ENCODE measurements at places on chromosomes 12 and 14.

DNA sequence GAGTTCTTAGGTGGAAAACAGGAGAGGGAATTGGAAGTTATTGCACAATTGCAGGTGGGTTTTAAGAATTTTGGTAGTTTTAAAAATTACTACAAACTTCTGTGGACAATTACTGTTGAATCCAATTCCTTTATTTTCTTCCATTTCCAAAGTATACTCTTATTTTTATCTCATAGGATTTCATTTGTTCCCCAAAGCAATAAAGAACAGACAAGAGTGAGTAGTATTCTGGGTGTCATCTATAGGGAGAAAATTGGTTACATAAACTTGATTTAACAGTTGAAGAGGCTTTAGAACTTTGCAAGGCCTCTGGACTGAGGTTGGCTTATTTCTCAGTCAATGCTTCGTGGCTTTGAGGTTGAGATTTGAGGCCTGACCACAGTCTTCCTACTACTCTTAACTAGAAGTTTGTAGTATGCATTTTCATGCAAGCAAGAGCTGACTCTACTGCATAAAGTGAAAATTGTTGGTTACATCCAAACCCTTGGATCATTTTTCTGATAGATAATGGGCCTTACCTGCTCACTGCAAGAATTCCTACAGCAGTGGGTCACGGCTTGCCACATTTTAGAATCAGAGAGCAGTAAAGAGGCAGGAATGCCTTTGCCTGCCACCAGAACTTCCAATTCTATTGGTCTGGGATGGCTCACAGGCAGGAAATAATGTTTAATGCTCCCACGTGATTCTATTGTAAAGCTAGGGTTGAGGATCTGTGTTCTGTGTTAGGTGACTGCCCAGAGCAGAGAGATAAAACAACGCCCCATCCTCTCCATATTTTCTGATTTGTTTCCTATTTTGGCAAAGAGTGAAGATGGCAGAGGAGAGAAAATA is 270.5 kb downstream of the TTC6 start:
- DNase-seq: no peak

DNA sequence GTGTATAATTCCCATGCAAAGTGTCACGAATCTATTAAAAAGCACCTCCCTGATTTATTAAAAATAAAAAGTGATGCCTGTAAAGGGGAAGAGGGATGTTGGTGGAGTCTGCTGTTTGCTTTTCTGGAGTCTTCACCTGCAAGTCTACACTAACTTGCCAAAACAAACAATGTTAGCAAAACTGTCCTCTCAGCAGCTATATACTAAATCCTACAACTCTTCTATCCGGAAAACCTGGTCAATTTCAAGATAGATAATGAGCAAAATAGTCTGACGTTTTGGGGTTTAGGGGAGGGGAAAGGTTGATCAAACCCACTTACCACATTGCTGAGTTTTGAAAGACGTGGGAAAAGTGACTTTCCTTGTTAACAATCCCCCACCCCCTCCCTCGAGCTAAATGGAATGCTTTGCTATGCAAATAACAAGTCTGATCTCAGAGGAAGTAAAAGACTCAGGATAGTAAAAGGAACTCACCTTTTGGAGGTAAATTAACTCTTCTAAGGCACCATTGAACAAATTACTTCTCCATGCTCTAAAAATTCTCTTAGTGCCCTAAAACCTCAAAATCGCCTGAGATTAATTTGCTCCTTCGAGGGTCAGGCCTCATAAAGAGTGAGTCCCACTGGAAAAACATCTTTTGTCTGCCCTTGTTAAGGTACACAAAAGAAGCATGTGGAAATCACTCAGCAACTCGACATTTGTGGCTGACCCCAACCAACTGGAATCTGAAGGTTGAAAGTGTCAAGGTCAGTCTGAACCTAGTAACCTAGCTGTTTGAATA is 13.5 kb downstream of the BMP4 start:
- no peak for DNase-seq

DNA sequence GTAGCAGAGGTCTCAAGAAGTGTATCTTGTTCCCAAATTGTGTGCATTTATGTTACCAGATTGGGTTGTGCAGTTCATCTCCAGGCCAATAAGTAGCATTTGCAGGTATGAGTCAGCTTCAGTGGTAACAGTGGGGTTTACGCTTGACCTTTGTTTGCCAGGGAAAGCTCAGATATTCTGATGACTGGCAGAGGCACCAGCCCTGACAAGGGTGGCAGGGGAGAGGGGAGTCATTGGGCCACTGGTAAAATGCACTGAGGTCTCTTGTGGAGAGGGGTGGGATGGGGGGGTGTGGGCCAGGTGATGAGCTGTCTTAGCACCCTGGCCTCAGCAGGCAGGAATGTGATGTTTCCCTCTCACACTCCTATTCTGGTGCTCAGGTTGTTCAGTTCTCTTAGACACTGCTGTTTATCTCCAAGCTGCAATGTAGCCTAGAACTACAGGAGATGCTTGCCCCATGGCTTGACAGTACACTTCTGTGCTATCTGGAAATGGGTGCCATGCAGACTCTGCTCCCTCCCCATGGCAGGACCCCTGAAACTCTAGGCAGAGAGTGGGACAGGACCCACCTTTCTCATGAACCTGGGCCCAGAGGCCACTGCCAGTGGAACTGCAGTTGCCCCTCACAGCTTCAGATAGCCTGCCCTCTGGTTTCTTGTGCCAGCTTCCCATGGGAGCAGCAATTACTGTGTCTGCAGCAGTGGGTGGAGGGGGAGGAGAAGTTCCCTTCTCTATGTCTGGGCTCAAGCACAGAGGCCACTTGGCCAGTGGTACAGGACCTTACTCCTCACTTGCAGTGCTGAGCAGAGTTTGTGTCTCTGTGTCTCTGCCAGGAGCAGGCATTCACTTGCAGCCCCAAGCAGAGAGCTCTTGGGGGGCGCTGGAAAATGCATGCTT is 31.9 kb downstream of the USP15 start:
- DNase-seq: no peak

DNA sequence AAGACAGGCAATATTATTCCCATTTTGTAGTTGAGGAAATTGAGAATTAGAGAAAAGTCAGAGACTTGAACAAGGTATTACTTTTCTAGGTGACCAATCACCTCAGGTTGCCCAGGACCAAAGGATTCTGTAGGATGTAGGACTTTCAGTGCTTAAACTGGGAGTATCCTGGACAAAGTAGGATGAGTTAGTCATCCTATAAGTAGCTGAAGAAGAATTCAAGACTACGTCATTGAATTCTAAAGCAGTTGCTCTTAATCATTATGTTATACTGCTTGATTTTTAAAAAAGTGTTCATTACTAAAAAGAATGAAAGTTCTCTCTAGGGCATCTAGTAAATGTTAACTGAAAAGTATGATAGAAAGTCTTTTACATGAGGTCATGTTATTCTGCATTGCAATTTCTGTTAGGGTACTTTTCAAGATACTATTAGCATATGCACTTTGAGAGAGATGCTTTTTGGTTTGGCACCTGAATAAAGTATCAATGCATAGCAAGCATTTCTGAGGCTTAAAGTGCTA is 101.7 kb downstream of the RTN1 start:
- DNase-seq: no peak

DNA sequence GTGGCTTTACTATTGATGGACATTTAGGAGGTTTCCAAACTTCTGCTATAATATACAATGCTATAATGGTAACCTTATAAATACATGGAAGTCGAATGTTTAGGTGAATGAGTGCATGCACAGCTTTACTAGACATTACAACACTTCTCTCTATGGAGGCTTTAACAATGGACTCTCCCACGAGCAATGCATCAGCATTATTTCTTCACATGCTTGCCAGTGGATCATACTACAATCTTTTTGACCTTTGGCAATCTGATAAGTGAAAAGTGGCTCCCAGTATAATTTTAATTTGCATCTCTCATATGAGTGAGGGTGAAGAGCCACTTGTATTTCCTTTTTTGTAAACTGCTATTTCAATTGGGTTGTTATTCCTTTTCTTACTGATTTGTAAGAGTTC is 18.2 kb downstream of the RDH12 start:
- DNase-seq: no peak

DNA sequence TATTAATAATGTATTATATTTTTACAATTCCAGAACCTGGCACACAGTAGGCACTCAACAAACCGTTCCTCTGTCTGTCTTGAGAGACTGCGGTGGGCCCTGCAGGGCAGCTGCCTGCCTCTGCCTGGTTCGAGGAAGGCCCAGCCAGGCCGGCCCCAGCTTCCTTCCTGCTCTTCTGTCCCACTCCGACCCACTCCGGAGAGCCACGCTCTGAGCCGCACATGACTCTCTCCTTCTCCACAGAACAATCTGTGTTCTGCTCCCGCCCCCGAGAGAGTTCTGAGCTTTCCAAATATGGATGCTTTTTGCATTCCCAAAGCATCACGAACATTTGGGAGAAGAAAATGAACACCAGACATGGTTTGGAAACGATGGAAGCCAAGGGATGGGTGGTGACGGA is 57.3 kb downstream of the TTC7B start:
- no peak for DNase-seq
